ENCODE measurements at places on chromosomes 7 and 10.

DNA sequence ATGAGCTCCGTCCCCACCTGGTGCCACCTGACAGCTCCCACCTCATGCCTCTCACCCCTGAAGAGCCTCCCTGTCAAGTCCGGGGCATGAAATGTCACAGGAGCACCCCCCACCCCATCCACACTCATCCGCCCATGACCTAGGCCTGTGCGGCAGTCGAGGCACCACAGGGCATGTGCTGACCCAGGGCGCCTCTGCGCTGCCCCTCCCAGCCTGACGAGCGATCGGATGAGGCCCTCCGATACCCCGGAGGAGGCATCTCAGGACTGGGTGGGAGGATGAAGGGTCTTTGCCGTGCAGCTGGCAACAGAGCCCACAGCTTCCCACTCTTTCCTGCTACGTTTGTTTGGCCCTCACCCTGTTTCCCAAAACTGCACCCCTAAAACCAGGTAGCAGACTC is 184.4 kb upstream of the TCERG1L start:
- no peak for DNase-seq

- peak; percentile 39 for DNase-seq
These were observed 33.3 kb upstream of the XPNPEP1 start for GRCh38 chr10:109956454-109957091.

GRCh38 chr10:98790817-98791216 is 344.1 kb upstream of the HPS1 start:
- DNase-seq = no peak

DNA sequence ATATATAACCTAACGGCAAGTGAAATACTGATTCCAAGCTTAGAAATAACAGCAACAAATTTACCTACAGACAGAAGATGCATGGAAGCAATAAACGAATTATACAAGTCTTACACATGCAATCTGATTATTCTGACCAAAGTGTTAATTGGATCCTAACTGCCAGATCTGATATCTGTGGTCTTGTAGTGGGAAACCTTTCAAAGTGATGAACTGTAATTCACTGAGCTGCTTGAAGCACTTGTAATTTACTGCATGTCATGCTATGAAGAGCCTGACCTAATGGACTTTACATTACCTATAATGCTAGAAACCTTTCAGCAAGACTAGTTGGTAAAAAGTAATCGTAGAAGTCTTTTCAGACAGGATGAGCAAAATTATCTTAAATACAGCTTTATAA is 205.6 kb downstream of the FOXP2 start:
- DNase-seq = no peak

Data from WTC11 (cell line).